ENCODE measurements at places on chromosomes 6 and 20.
A peak's percentile ranks its signal among the peaks of the same experiment; 100 is the strongest.

DNA sequence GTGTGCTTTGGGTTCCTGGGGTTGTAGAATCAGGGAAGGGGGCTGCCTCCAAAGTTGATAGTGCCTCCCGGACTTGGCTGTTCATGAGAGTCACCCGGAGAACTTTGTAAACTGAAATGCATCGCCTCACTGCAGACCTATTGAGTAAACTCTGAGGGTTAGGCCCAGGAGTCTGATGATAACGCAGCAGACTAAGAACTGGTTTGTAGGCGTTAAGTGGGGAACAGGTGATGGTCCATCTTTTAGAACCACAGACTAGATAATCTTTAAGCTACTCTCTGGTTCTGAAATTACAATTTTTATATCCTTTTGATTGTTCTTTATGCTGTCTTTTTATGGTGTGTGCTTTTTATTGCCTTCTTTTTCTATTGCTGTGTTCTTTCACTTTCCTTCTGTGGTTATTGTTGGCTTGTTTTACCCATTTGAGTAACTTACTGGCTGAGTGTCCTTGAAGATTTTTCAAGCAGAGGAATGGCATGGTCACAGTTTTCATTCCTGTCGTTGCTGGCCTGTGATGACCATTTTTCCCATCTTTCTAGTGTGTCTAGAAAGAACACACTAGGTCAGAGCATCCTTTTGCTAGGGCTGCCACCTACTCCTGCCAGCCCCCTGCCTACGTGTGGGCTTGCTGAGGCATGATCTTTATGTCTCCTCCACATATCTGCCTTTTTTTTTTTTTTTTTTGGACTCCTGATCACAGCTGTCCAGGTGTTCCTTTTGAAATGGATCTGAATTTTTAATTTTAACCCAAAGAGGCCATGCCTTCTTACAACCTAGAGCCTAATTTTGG, 30.9 kb downstream of the LRRC1 start:
- no peak for DNase-seq

- no peak for DNase-seq
Observed at GRCh38 chr6:168268755-168269154, 50.8 kb downstream of the DACT2 start.

DNA sequence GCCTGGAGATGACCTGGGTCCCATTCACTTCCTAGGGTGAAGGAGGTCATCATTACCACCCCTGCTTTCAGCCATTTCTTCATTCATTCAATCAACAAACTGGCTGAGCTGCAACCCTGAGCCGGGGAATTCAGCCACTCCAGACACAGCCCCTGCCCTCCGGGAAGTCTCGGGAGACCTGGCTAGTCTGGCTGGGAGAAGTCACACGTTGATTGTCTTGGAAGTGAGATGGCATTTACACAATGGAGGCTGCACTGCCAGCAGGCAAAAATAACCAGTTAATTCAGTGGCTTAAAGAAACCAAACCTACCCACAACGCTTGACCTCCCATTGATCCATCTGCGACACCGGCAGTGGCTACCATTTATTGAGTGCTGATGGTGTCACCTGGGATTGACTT, 2.0 kb upstream of the PMEPA1 start:
- no peak for DNase-seq

DNA sequence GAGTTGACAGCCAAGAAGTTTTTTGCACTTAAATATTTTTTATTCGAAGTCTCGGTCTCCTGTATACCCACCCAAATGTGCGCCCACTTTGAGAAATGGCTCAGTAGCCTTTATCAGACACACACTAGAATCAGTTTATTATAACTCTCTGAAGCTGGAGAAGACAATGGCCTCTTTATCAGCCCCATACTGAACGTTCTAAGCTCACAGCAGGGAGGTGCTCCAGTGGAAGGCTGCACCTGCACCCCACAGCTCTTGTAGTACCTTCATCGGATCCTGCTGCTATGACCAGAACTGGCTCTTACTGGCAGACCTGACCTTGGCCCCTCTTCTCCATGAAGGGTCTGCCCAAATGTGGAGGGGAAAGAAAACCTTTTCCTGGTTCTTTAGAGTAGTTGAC, 165.0 kb upstream of the SCGN start:
- no peak for DNase-seq

DNA sequence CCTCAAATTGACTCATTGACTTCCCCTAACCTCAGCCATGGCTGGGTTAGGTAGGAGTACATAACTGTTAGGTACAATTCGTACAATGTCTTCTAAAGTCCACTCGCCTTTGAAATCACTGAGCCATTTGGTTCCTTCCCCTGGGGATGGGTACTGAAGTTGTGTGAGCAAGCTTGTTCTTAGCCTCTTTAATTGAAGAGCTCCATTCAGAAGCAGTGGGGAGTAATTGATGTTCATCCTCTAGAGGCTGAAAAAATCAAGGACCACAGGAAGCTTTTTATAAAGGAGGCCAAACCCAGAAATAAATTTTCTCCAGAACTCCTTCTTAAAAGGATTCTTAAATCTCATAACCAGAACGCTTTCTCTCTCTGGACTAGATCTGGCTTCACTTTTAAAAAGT, 60.6 kb downstream of the ANKS1A start:
- no peak for DNase-seq

DNA sequence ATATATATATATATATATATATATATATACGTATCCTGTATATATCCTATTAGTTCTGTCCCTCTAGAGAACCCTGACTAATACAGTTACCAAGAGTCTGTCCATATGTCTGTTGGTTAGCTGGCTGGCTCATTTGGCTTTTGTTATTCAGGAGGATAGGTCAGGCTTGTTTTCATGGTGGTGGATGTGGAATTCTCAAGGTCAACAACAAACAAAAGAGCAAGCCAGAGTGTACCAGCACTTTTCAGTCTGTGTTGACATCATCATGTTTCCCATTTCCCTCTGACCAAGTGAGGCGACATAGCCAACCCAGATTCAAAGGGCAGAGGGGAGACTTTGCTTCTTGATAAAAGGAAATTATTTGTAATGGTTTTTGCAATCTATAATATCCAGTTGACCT, 88.5 kb upstream of the PTCHD4 start:
- DNase-seq, result no peak

- DNase-seq, result no peak
Observed at GRCh38 chr20:4369798-4370124, 351.9 kb upstream of the PRND start.

DNA sequence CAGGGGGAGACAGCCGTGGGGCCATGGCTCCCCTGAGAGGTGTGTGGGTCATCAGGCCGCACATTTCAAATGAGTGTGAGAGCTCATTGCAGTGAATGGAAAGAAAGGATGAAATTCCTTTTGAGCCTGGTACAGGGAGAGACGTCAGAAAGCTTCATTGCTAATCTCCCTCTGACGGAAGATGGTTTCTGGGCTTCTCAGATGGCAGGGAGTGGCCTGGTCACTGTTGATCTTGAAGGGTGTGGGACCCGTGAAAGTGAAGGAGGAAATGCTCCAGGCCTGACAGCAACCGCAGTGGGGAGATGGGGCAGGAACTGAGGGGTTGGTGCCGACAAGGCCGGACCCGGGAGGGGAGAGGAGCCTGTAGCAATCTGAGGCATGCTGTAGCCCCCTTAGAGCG, 127.4 kb downstream of the MYLK4 start:
- DNase-seq, result no peak

GRCh38 chr6:30635834-30636233, 9.2 kb downstream of the ATAT1 start:
- no peak for DNase-seq

DNA sequence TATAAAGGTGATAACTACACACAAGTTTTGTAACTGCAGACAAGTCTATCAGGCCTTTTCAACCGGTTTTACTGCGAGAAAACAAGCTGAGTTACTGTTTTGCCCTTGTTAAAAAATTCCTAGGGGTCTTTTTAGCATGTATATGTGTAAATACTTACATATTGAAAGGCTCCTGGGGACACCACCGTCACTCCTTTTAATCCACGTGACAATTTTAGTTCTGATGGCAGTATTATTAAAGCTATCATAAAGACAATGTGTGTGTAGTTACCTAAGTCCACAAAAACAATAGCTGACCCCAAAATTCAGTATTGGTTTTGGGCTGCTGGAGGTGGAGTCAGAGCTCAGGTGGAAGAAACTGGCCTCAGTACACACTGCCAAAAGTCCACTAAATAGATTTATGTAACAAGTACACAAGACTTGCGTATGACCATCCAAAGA, 41.3 kb upstream of the HFE start:
- no peak for DNase-seq

GRCh38 chr6:43924222-43924702, 154.3 kb downstream of the VEGFA start:
- DNase-seq, result no peak

- DNase-seq, result peak; percentile 82
Observed at GRCh38 chr6:328136-328670, 35.9 kb downstream of the DUSP22 start.

GRCh38 chr6:37673436-37673835, 24.2 kb downstream of the MDGA1 start:
- no peak for DNase-seq

DNA sequence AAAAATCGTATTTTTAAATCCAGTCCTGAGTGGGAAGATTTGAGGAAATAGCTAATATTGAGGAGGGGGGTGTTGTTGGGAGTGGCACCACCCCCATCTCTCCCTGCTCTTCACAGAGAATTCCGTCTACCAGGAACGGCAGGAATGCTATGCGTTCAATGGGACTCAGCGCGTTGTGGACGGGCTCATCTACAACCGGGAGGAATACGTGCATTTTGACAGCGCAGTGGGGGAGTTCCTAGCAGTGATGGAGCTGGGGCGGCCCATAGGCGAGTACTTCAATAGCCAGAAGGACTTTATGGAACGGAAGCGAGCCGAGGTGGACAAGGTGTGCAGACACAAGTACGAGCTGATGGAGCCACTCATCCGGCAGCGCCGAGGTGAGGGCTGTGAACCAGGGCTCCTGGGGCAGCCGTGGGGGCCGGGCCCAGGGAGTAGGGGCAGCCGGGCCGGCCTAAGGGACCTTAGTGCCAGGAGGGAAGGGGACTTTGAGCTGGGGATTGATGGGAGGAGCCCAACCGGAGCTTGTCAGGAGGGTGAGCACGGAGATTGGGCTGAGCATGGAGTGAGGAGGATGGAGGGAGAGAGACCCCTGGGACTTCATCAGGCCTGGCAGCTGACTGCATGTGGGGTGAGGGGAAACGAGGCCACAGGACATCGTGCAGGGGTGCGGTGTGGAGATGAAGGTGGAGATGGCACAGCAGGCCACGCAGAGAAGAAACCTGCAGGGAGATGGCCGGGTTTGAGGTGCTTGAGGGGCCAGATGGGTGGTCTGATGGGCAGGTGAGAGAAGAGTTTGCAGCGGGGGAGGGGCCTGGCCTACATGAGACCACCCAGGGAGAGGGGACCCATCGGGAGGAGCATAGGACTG, 41.3 kb downstream of the HLA-DPB1 start:
- DNase-seq, result no peak

- no peak for DNase-seq
Observed at GRCh38 chr6:16657768-16658167, 103.5 kb downstream of the ATXN1 start.

- no peak for DNase-seq
Observed at GRCh38 chr20:13424174-13424833, 203.2 kb downstream of the ISM1 start.

DNA sequence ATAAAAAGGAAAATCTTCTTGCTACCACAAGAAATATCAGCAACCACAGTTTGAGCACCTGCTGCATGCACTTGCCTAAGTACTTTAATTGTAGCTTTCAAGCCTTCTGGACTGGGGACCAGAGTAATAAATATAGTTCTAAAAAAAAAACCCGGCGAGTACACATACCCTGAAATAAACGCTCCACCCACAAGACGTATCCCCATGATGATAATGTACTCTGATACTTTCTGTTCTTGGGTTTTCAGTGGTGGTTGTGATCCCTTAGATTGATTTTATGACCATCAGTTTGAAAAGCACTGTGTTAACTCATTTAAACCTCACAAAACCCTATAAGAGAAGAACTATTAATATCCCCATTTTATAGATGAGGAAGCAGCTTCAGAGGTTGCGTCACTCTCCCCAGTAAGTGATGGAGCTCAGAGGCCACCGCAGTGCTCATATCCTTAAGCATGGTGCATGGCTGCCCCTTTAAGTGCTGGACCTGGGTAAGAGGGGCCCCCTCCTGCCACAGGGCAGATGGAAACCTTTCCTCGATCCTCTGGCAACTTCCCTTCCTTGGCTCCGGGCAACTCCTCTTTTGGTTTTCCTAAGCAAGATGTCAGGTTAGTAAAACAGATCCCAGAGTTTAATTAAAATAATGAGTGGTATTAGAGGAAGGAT, 67.3 kb downstream of the KCNB1 start:
- DNase-seq, result no peak

GRCh38 chr6:170440437-170440836, 112.7 kb downstream of the PSMB1 start:
- DNase-seq, result no peak

DNA sequence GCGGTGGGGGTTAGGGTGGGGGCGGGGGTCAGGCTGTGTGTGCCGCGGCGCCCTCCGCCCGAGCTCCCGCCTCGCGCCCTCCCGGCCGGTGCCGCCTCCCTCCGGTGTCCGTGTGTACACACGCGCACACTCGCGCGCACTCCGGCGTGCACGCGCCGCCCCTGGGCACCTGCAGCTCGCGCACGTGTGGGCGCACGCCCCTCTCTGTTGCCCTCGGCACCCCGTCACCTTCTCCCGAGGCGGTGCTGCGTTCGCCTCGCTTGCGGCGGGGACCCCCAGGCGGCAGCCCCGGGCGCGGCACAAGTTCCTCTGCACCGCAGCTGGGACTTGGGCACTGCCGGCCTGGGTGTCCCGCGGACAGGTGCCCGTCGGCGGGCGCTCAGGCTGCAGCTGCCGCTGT, 525 bp downstream of the MACROD2 start:
- no peak for DNase-seq

GRCh38 chr6:11450037-11450436, 87.5 kb upstream of the TMEM170B start:
- DNase-seq, result no peak

GRCh38 chr6:132675749-132676148, 16.8 kb upstream of the TAAR1 start:
- no peak for DNase-seq

- DNase-seq, result peak; percentile 68
Observed at GRCh38 chr20:31712564-31713311, 9.9 kb downstream of the BCL2L1 start.

GRCh38 chr6:13175759-13176158, 152.6 kb downstream of the TBC1D7 start:
- DNase-seq, result no peak

DNA sequence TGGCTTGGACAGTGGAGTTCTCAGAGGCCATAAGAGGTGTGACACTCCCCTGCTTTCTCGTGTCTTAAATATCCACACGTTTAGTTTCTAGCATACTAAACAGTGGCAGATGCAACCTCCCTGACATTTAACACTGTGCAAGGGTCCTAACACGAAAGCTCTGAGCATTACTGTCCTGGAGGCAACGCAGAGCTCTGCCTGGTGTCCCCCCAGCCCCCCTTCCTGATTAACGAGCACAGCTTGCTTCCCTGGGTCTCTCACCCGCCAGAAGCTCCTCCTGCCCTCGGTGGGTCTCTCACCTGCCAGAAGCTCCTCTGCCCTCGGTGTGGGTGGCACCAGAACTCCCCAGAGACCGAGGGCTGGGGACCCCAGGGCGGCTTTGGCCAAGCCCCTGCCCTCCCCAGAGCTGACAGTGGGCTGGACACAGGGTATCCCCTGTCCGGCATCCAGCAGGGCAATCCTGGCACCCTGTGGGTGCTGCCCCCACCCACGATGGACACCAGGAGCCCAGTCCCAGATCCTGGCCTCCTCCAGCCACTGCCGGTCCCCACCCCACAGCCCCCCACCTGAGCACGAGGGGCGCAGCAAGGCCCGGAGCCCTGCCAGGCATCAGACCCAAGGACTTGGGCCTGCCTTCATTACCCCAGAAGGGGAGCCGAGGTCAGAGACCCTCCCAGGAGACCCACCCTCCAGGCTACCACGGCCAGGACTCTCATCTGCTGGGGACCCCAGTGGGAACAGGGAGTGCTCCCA, 12.4 kb upstream of the KCNQ2 start:
- no peak for DNase-seq

Measured in fibroblast of skin of left quadriceps (primary cell).